ENCODE measurements at places on chromosomes 2 and 18.
A peak's percentile ranks its signal among the peaks of the same experiment; 100 is the strongest.

DNA sequence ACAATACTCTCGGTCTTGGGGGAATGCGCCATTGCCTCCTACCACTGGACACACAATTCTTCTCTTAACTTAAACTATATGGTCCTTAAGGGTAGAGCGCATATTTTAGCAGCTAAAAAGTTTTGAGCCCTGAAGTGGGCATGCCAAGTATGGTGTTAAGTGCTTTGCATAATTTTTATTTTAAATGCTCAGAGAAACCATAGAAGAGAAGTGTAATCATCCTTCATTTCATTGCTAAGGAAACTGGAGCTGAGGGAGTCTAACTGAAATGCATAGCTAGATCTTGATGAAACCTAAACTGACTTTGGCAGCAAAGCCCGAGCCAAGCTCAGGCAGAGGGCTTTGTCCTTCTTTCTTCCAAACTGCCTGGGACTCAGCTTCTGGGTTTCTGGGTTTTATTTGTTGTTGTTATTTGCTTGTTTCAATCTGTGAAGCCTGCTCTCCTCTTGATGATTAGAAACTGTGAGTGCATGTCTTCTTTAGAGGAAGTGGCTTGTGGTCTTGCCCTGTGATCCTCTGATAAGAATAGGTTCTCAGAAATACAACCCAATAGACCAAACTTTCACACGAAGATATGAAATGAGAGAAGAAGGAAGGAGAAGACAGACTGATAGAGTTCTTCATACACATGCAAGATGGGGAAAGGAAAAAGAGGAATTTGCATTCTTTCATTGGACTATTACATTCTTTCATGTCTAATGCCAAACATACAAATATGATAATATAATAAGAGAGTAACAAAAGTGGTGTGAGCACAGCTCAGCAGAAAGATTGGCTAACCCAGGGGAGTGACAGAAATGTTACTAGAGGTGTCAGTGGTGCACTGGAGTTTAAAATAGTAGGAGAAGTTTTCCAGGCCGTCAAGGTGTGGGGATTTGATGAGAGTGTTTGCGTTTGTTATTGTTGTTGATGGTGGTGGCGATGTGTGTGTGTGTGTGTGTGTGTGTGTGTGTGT, 7.5 kb upstream of the RNF144A start:
- DNase-seq, result no peak

GRCh38 chr2:96877631-96878092, 7.8 kb upstream of the SEMA4C start:
- DNase-seq, result no peak

GRCh38 chr18:63963615-63964256, 6.1 kb upstream of the SERPINB8 start:
- DNase-seq, result peak; percentile 57

DNA sequence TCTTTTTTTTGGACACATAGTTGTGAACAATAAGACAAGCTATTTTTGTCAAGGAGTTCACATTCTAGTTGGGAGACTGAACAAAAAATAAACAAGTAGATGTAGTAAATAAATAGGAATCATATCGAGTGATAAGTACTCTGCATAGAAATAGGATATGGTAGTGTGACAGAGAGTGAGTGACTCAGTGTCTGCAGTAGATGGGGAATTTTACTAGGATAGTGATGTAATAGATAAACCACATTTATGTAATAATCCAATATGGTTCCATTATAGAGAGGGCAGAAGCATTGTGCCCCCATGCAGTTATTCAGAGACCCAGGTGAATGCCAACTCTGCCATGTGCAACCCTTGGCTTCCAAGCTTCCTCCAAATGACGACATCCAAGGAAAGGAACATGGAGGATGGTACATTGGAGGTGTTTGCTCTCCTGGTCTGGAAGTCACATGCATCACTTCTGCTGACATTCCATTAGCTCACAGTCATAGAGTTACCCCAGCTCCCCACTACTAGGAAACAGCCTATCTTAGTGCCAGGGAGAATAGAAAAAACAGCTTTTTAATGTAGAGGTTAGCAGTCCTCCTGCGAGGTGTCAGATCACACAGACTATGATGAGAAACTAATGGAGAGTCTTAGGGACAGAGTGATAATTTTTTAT, 595.4 kb downstream of the NYAP2 start:
- DNase-seq, result no peak

- DNase-seq, result no peak
Observed at GRCh38 chr2:108297436-108298141, 8.9 kb downstream of the SULT1C2 start.

- DNase-seq, result no peak
Observed at GRCh38 chr2:239312741-239313667, 87.8 kb downstream of the HDAC4 start.

DNA sequence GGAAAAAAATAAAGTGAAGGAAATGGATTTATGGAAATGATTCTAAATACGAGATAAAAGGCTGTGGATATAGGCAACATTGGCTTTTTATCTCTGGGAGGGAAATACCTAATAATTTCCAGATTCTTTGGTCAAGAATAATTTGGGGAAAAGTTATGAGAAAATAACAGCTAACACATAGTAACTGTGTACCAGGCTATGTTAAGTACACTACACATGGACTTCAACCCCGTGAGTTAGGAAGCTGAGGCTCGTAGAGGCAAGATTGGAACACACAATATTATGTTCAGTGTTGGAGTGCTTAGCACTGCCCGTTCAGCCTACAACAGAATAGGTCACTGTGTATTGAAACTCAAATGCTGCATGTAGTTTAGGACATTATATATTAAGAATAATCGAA, 34.3 kb upstream of the GPD2 start:
- DNase-seq, result no peak

- peak; percentile 21 for DNase-seq
Observed at GRCh38 chr2:237904831-237905599, 45.6 kb downstream of the RAMP1 start.

- DNase-seq, result peak; percentile 38
Observed at GRCh38 chr2:204483608-204484081, 61.6 kb upstream of the PARD3B start.

GRCh38 chr2:189297446-189297845, 117.9 kb upstream of the COL5A2 start:
- DNase-seq, result no peak

DNA sequence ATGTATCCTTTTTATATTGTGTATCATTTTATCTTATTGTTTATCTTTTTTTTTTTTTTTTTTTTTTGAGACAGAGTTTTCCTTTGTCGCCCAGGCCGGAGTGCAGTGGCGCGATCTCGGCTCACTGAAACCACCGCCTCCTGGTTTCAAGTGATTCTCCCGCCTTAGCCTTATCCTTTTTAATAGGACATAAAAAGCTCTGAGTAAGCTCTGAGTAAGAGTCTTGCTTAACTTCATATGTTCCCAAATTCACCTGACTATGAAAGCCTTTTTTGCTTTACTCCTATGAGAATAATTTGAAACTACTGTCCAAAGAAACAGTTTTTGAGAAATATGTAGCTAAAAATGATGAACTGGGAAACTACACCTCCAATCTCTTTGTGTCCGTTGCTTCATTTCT, 525.5 kb downstream of the IRS1 start:
- DNase-seq, result no peak

DNA sequence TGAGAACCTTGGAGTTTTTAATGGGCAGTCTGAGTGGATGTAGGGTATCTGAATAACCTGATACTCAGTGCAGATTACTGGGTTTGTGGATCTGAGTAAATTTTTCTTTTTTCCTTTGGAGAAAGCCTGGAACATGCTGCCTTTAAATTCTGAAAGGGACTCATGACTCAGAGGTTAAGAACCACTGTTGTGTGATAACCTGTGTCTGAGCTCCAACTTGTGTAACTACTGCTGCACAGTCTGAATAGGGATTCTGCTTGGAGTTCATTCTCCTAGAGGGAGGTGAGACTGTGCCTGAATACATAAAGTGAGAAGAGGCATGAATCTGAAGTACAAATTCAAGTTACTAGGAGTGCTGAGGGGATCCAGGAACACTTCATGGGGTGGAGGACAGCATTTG, 36.2 kb downstream of the KDM3A start:
- no peak for DNase-seq

- DNase-seq, result no peak
Observed at GRCh38 chr2:214593727-214594126, 182.9 kb downstream of the VWC2L start.

DNA sequence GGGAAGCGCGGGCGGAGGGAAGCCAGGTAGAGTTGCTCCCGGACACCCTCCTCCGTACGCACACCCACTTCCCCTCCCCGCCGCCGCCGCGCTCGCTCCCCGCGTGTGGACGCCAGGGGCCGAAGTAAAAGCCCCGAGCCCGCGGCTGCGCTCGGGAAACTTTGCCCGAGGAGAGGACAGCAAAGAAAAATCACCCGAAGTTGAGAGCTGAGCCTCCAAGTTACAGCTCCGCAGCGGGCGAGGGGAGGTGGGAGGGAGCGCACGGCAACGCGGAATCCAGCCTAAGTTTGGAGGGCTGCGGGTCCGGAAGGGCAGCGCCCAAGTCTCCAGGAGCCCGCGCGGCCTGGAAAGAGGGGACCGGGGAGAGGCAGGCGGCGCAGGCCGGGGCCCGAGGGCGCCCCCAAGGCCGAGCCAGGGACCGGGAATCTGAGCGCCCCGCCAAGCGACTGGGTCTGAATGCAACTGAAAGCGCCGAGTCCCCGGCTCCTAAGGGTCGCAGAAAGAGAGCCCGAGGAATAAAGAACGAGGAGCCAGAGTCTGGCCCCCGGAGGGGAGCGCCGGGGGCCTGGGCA, 706 bp upstream of the BCL11A start:
- peak; percentile 23 for DNase-seq

DNA sequence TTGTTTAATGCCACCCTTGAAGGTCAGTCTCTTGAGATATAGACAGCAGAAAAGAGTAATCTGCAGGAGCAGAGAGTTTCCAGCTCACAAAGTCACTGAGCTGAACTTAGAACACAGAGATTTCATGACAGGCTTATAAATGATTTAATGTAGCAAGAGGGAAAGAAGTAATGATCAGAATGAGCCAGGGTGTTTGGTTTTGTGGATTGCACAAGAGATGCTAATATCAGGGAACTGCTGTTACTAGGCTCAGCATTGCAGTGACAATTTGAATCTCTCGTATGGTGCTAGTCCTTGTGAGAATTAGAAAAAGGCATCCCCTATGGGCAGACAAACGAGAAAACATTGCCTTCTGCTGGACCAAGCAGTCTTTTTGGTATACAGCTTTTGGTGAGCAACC, 61.7 kb upstream of the ITGB6 start:
- no peak for DNase-seq

- no peak for DNase-seq
Observed at GRCh38 chr2:18639756-18640453, 50.5 kb upstream of the NT5C1B start.

- DNase-seq, result no peak
Observed at GRCh38 chr2:204021290-204022081, 84.9 kb downstream of the ICOS start.

- DNase-seq, result no peak
Observed at GRCh38 chr18:43046322-43046721, 69.2 kb downstream of the RIT2 start.

- DNase-seq, result no peak
Observed at GRCh38 chr2:57869758-57870344, 176.8 kb upstream of the VRK2 start.

DNA sequence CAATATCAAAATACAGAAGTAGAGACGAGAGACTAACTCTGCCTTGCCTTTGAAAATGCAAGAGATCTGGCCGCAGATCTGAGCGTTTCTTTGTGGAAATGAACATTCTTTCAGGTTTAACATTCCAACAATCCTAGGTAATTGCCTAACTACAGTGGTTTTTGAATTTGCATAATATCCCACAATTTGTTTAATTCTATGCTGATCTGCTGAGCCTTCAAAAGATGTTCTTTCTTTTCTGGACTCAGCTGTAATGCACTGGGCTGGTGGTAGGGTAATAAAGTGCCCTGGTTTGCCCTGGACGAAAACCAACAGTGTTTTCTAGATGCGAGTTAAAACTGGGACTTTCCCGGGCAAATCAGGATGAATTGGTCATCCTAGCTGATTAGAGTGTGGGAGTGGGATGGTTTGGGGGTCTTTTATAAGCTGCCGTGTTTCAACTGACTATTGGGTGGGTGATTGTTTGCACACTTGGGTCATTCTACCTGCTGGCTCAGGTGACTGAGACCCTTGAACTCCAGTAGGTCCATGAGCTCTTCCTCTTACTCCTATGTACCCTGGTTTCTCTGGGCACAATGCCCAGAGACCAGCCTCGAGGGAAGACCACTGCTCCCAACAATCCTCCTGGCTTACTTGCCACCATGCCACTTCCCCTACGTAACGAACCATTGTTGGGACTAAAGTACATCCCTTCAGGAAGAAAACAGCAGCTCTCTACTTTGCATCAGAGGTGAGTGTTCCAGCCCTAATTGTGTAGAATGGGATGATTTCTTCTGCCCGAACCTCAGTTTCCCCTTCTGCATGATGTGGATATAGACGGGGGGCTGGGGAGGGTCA, 3.4 kb upstream of the PAX8 start:
- DNase-seq, result no peak

GRCh38 chr2:18149660-18150246, 271.3 kb downstream of the KCNS3 start:
- DNase-seq, result peak; percentile 60

DNA sequence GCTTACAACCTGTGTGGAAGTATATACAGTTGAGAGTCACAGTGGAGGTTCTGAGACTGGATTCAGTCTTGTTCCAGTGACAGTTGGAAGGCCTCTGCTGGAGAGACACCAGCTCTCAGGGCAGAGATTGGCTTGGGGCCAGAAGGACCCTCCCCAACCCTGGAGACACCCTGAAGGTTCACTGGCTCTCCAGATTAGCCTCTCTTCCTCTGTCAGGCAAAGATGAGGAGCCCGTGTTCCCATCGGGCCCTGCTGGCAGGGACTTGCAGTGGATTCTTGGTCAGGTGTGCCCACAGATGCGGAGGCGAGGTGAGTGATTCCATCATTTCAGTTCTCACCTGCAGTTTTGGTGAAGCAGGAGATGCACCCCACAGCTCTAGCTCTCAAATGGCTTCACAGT, 78.6 kb downstream of the FAM210A start:
- no peak for DNase-seq

DNA sequence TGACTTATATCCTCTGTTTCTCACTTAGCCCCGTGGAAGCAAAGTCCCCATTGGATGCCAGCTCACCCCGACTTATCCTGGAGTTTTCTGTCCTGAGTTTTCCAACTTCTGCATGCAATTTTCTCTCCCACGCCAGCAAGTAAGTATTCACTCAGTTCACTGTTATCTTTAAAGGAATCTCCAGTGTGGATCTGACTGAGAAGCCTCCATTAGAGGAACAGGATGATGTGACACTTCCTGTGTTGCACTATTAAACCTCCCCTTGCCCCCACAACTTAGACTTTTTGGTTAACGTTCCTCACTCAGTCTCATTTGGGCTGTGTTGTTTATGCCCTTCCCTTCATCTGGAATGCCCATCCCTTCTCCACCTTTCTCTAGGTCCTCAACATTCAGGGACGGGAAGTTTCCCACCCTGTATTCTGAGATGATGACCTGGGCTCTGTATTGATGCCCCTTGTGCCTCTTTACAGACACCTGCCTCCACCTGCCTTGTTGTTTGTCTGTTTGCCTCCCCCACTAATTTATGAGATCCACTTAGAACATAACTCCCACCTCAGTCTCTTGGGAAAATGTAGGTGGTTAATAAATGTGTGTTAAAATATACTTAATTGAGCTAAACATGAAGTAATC, 536.1 kb upstream of the RAB6C start:
- no peak for DNase-seq
